ENCODE measurements at places on chromosomes 2 and 18.
A peak's percentile ranks its signal among the peaks of the same experiment; 100 is the strongest.

GRCh38 chr2:217466805-217467204, 536.0 kb downstream of the TNS1 start:
- no peak for DNase-seq

GRCh38 chr2:165163761-165164160, 40.1 kb downstream of the SCN3A start:
- DNase-seq, result no peak

- DNase-seq, result no peak
Measured at GRCh38 chr2:85797263-85797660, 43.5 kb downstream of the ATOH8 start.

DNA sequence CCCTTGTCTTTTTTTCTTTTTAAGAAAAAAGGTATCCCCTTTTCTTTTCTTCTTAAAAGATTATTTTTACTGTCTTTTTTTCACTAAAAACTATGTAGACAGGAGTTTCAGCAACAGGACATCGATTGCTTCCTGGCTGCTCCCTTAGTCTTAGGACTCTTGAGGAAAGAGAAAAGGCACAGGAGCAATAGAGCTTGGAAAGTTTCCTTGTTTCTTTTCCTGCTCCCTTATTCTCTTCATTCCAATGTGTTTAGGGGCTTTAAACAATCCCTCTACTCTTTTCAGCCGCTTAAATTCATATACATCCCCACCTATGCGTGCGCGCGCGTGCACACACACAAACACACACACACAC, 225.9 kb upstream of the FBXO11 start:
- DNase-seq, result no peak

DNA sequence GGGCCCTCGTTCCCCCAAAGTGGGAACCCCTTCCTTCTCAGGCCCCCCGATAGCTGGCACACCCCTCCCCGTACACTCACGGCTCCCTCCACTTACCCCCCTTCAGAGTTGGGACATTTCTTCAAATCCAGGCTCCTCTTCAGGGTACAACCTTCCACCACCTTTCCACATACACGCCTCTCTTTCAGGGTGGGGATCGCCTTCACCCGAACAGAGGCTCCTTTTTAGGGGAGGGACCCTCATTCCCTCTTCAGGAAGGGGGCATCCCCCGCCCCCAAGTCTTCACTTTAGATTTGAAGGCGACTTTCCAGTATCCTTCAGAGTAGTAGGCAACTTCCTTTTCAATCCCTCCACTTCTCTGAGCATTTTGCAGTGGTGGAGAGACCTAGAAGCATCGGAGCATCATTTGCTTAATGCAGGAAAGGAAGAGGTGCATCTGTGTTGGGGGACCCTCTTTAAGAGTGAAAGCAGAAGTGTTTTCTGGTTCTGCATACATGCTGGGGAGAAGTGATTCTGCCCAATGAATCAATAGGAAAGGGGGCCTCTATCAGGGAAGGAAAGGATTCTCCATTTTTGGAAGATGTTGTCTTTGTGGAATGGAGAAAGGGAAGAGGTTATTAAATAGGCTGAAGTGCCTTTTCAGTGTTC, 845 bp downstream of the EML4 start:
- DNase-seq, result no peak

DNA sequence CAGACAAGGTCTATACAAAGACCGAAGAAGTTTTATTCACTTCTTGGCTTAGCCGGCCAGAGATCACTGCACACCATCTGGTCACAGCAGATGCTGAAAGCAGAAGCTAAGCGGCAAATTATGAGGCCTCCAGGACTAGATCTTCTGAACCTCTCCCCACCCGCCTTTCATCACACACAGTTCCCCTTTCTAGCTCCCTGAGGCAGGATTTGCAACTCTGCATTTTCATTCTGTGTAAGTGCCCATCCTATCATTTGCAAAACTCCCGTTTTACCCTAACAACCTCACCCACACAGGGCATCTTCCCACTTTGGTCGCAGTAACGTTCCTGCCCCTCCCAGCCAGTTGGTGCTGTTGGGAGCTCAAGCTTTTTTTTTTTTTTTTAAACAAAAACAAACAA, 3.1 kb upstream of the MOB1A start:
- DNase-seq, result no peak

- no peak for DNase-seq
Measured at GRCh38 chr2:112682101-112682500, 36.4 kb downstream of the SLC20A1 start.

DNA sequence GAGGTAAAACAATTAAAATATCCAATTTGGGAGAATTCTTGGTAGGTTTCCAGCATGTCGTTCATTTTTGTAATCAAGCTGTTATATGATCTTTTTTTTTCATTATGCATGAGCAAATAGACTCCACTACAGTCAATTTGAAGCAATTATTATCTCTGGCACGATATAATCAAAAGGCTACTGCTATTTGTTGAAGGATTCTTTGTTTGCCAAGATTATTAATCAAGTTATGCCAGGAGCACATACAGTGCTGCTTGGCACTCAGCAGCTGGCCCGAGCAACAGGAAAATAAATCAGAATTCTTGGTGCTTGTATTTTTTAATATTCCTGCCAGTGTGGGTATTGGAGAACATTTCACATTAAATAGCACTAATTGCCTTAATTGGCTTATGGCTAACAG, 279.5 kb downstream of the RND3 start:
- no peak for DNase-seq

- no peak for DNase-seq
Measured at GRCh38 chr2:152644189-152644873, 72.9 kb downstream of the PRPF40A start.

DNA sequence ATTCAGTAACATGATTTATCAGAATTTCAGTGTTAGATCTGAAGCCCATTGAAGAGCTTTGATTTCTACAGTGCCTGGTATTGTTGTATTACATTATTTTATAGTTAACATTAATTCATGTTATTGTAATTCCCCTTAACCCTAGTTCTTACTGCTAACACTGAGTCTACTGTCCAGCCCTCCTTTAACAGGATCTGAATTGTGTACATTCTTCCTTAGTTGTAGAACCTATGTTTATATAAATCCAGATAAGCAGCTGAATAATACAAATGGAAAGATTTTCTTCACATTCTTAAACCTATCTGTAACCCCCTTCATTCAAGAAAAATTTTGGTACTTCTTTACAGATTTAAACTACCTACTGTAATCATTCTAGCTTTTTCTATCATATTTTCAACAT, 14.7 kb downstream of the NDUFAF7 start:
- DNase-seq, result no peak

DNA sequence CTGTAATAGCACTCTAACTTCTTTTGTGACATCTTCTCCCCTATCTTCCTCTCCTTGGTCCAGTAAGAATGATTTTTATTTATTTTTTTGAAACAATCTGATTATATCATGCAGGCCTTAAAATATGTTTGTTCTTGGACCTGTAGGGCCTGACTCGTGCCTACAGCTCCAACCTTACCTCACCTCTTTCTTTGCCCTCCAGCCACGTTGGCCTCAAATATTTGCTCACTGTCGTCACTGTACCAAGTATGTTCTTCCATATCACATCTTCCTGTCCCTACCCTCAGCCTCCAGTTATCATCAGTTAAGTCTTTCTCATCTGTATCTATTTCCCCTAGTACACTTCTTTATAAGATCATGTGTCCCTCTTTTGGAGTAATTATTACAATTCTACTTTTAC, 125.5 kb downstream of the CDH7 start:
- DNase-seq, result no peak

GRCh38 chr2:45586600-45586999, 24.5 kb downstream of the SRBD1 start:
- DNase-seq, result no peak

- no peak for DNase-seq
Measured at GRCh38 chr2:10326707-10327594, 24.2 kb downstream of the HPCAL1 start.

- no peak for DNase-seq
Measured at GRCh38 chr2:181879295-181879694, 12.2 kb upstream of the ITPRID2 start.

- no peak for DNase-seq
Measured at GRCh38 chr2:218431878-218432277, 13.0 kb downstream of the VIL1 start.

DNA sequence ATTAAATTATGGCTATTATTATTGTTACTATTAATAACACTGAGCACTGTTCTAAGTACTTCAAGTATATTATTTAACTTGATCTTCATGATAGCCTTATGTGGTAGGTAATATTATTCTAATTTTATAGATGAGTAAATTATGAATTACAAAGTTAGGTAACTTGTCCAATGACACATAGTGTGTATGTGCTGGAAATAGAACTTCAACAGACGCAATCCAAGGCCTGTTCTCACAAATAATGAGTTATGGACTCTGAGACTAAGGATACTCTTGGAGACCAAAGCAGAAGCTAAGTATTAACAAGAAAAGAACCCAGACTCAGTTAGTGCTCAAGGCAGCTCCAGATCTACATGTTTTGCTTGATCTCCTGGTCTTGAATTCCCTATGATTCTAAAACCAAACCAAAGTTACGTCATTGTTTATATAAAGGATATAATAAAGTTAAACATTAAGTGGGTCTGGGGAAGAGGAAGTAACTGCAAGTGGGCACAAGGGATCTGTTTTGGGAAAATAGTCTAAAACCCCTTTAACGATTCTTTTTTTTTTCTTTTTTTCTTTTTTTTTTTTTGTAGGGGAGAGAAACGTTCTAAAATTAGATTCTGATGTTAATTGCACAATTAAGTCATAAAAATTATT, 211.3 kb downstream of the ERBB4 start:
- no peak for DNase-seq

- DNase-seq, result peak; percentile 85
Measured at GRCh38 chr2:102094917-102095316, 47.6 kb upstream of the IL1R1 start.

- no peak for DNase-seq
Measured at GRCh38 chr2:205574001-205574400, 108.3 kb upstream of the NRP2 start.

DNA sequence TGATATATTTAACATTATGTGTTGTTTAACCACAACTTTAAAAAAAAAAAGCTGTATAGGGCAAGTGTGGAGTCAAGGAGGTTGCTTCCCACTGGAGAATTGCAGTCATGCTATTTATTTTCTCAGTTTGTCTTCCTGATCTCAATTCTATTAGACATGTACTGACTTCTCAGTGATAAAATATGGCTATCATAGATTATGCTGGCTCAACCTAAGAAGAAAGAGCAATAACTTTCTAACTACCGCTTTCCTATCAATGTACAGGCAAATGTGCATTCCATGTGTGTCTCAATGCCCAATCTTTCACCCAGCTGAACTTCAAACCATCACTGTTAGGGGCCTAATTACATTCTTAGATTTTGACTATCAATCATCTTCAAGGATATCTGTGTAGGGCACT, 201.4 kb downstream of the CTNNA2 start:
- no peak for DNase-seq

- peak; percentile 83 for DNase-seq
Measured at GRCh38 chr2:96868555-96869280, 1.2 kb downstream of the SEMA4C start.

DNA sequence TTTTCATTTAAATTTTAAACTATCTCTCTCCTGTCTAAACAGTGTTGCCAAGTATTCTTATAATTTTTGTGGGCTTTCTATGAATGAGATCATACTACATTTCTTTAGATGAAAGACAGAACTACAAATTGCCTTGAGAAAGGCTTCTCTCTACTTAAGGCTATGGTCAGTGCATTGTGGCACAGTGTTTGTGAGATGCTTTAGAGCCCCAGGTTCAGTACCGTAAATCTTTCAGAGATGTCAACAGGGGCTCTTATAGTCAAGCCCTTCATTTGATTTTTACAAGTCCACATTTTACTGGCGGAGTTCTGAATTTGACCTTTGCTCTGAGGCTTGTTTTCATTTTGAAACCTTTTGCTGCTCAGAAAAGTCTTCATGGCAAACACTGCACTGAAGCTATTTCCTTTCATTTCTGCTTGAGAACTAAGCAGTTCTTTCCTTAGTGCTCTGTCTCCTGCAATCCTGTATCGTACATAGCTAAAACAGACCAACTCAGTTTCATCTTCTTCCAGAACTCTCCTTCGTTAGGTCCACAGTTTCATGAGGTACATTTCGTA, 175.2 kb downstream of the NYAP2 start:
- no peak for DNase-seq

DNA sequence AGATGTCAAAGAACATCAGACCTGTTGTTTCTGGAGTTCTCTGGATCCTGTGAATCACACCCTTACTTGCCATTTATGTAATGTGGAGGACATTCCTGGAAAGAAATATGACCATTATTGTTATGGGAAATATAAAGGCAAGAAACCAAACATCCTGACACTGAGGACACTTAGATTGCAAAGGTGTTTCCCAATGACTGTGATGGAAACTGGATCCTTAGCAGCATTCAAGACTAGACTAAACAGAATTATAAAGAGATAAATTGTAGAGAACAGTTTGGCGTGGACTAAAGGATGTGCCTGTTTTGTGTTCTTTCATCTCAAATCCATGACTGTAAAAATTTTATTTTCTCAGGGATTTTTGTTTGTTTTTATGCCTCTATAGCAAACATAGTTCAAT, 347.7 kb upstream of the SLC14A2 start:
- DNase-seq, result no peak

DNA sequence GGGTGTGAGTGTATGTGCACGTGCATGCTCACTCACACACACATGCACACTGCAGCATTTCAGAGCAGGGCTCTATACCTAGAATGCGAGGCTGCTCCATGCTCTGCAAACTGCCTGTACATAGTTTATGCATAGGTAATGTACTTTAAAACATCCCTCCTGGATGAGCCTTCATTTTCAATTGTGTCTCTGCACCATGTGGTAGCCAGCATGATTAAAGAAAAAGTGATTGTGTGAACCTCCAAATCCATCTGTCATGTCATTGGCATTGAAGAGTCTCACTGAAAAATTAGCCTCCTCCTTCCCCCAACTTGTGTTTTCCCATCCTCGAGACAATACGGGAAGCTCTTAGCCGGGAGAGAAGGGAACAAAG, 120.9 kb upstream of the SPATS2L start:
- no peak for DNase-seq

- DNase-seq, result no peak
Measured at GRCh38 chr2:161956738-161957137, 117.3 kb downstream of the DPP4 start.

DNA sequence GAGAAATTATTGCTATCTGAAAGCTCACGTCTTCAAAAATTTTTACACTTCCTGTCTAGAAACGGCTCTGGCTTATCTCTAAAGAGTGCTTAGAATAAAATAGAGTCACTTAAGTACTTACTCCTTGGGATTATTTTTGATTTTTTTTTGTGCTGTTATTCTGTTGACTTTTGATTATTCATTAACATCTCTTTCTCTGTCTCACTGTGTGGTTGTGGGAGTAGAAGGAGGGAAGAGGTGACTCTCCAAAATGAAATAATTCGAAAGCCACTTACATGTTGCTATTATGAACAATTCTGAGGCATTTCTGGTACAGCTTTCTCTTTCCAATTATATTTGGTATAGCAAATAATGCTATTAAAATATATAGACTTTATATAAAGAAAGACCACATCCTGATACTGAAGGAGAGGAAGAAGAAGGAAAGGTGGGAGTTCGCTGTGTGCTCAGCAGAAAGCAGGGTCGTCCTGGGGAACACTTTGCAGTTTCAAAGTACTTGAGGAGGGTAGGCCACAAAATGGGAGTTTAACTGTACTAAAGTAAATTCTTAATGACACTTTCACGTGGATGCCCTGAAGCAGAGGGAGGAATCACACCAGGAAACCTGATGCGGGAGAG, 9.6 kb upstream of the MMADHC start:
- no peak for DNase-seq
